ENCODE measurements at places on chromosomes 2 and 18.
A peak's percentile ranks its signal among the peaks of the same experiment; 100 is the strongest.

GRCh38 chr2:233663911-233664310 lies 7.8 kb upstream of the UGT1A9 start:
- no peak for DNase-seq

DNA sequence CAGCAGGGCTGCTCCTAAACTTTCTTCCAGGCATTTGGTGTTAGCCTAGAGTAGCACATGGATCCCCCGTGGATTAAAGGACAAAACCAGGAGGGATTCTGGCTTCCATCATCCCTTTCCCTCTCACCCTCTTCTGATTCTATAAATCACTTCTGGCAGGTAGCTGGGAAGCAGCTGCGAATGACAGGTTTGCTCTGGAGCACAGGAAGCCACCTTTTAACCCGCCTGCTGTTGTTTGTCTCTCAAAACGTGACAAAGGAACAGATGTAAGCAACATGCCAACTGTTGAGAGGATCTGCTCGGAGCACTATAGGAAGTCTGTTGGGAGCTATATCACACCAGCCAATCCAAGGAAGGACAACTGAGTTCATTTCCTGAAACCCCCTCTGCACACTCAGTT lies 101.9 kb downstream of the ACTR2 start:
- DNase-seq: no peak

- no peak for DNase-seq
These were observed 131.2 kb downstream of the CBLN2 start for GRCh38 chr18:72412927-72413326.

DNA sequence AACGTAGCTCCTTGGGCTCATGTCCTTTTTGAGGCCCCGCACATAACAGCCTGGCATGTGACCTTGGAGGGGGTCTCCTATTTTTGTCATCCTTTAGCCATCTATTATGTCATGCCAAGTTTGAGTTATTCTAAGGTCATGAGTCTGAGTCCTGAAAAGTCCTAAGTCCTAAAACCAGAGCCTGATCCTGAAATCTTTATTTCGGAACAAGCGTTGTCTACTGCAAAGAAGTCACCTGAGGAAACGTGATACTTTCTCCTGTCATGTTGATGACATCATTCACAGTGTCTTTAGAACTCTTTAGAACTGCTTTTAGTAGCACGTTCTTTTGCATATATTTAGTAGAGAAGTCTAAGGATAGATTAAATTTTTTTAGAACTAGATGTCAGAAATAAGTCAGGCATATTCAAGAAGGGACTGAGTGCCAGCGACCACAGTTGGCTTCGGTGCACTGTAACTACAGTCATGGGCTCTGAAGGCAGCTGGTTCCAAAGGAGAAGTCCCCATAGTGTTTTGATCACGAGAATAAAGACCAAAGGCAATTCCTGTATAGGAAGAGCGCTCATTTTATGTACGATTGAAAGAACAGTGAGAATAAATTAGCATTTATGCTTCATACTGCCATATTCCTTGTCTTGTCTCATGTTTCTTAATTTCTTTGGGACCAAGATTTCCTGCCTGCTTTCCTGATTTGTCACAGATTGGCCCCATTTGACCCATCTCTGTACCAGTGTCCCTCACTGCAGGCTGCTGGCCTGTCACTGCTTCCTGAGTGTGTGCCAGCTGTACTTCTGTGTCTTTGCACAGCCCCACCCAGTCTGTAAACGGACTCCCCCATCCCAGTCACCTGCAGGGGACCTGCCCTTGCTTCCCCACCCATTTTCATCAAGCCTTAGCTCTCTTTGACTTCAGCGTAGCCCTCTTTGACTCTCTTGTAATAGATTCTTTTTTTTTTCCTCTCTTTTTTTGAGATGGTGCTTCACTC lies 75.8 kb downstream of the ASAP2 start:
- no peak for DNase-seq

DNA sequence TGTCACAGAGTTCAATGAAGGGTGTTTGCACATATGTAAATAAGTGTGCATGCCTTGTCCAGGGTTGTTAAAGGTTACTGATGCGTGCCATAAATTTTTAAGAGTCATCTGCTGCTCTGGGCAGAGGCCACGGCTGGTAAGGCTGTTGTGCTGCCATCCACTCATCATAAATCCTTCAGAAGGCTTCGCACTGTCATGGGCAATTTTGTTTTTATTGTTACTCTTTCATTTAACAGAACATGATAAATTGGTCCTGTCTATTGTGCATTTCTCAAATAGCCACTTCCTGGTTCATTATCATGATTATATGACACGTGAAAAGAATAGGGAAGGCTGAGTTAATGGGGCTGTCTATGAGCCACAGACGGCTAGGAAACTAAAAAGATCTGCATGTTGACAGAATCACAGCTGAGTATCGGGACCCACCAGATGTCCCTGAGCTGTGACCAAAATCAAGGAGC lies 634.3 kb upstream of the SOX11 start:
- no peak for DNase-seq

- no peak for DNase-seq
These were observed 35.8 kb upstream of the GLS start for GRCh38 chr2:190844700-190845401.

DNA sequence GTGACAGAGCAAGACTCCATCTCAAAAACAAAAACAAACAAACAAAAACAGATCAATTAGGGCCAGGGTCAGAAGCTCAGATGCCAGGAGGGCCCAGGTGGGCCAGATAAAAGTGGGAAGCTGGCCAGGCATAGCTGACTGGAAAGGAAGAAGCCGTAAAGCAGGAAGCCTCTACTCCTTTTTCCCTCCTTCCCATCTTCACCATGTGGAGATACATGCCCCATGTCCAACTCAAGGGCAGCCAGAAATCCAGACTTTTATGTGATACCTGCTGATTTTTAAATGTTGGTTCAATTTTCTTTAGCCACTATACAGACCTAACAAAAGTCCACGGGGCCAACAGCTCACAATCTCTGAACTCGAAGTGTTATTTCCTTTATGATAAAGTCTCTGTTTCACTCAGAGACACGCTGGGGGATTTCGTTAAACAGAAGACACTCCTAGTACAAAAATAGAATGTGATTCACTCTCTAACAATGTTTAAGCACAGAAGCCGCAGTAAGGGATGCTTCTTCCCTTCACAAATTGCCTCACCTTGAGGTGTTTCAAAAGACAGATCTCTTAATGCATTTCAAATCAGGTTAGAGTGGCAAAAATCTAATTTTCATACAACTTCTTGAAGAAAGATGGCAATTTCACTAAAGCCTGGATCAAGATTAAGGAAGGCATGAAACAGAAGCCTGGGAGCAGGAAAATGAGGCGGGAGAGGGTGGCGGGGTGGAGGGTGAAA lies 14.0 kb downstream of the TMEM247 start:
- no peak for DNase-seq

DNA sequence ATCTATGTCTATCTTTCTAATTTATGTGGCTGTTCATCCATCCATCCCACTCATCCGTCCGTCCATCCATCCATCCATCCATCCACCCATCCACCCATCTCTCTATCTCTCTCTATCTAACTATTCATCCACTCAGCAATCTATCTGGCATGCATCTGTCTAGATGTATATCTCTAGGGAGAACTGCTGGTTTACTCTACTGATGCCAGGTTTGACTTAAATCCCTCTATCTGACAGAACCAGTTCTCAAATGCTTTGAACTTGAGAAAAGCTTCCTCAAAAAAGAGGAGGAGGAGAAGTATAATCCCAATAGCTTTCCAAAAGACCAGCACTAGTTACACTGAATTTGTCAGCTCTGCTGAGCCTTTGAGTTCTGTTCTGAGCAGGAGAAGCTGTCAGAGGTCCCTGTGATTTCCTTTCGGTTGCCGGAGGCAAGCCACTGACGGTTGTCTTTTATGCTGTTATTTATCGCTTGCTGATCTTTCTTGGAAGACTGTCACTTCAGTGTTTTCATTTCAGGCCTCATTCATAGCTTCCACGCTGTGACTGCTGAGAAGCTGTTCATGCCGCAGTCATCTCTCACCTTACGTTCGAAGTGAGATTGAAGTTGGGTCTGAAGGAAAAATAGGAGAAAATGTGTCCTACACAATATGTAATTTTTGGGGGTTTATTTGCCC lies 129.4 kb upstream of the UXS1 start:
- DNase-seq: no peak

DNA sequence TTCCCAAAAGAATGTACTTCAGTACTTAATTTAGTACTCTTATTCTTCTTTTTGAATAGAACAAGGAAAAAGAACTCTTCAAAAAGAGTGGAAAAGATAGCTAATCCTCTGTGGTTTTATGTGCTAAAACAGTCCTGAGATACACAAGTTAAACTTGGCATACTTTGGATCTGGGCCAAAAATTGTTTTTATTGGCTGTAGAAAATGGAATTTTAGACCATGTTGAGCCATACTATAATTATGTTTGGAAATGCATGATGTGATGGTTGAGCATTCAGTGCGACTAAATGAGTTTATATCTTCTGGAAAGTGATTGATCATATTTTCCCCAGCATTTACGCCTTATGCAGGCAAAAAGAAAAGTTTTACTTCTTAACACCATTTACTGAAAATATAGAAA lies 18.0 kb upstream of the PDE1A start:
- DNase-seq: no peak

- DNase-seq: no peak
These were observed 6.8 kb downstream of the TFPI start for GRCh38 chr2:187547353-187547979.

DNA sequence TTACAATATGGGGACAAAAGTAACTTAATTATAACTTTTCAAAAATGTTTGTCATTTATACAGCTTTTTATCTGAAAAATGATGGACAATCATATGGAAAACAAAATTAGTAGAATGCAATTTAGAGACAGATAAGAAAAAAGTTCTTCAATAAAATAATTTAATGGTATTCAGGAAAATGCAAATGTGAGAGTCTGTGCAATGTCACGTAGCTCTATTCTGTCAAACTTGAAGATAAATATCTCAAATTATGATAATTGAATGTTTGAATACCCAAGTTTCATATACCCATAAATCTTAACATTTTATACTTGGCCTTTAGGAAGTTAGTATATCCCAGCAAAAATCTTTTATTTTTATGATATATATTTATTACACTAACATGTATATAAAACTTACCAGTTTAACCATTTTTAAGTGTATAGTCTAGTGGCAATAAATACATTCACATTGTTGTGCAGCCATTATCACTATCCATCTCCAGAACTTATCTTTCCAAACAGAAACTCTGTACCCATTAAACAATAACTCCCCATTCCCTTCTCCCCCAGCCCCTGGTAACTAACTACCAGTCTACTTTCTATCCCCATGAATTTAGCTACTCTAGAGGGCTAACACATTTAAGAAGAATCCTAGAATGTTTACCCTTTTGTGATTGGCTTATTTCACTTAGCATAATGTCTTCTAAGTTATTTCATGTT lies 311.5 kb downstream of the SOCS6 start:
- no peak for DNase-seq

GRCh38 chr2:217723981-217724380 lies 278.8 kb downstream of the TNS1 start:
- DNase-seq: no peak

- no peak for DNase-seq
These were observed 152.4 kb downstream of the TCF4 start for GRCh38 chr18:55435592-55435991.

- no peak for DNase-seq
These were observed 279.0 kb downstream of the SRBD1 start for GRCh38 chr2:45332094-45332493.

GRCh38 chr18:32607816-32608215 lies 137.1 kb upstream of the GAREM1 start:
- DNase-seq: no peak

DNA sequence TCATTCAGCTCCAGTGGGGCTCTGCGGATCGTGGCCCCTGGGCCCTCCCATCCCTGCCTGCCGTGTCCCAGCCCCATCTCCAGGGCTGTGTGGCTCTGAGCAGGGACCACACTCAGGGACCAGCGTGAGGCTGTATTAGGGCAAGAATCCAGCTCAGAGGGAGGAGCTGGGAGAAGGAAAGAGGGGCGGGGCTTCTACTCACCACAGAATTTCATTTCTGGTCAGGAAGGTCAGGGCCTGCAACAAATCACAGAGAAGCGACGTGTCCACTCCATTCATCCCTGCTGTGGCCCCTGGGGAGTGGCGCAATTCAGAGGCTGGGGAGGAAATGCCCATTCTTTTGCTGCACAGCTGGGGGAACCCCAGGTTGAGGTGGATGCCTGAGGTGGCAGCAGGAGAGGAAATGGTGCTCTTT lies 828 bp downstream of the CIB4 start:
- DNase-seq: no peak

DNA sequence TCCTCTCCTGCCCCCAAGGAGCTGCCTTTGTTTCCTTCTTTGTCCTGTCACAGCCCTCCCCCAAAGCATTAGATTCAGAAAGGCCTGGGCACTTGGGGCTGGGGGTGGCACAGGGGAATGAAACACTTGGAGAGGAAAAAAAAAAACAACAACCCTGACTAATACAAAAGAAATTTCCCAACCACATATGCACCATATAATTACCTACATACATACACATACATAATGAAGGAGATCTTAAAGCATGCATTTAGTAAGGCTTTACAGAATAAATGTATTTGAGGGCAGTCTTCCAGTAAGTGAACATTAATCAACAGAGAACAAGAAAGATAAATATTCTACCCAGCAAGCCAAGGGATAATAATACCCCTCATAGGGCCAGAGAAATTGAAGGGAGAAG lies 70.0 kb upstream of the PPP1CB start:
- no peak for DNase-seq

DNA sequence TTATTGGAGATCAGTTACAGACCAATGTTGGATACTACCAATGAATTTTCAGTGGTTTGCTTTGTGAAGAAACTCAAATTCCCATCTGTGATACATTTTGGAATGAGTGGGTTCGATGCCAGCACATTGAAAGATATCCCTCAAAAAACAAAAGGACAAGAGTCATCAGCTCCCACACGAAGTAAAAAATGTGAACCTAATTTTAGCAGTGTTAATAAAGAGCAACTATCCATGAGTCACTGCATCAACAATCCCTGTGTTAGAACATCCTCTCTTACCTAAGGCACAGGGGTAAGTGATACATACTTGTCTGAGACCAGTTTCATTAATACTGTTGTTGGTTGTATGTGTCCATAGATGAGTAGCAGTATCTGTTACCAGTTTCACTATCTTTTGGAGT lies 551.8 kb upstream of the SOX11 start:
- DNase-seq: no peak

- peak; percentile 46 for DNase-seq
These were observed 123.9 kb upstream of the CD302 start for GRCh38 chr2:159921752-159922404.

- no peak for DNase-seq
These were observed 246.1 kb upstream of the EPAS1 start for GRCh38 chr2:46051085-46051484.

GRCh38 chr2:181366675-181367175 lies 90.5 kb upstream of the ITGA4 start:
- no peak for DNase-seq

DNA sequence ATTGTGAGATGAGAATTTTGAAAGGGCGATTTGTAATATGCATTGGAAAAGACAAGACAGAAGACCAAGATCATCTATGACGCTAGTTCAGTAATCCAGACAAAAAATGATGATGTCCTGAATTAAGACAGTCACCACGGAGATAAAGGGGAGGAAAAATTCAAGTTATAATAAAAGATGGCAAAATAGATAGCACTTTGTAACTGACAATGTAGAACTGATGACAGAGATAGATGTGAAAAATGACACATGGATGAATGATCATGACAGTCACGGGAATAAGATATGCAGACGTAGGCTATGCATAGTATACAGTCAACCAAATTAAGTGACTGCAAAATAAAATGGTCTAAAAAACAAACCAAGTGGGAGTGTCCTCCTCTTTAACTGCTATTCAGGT lies 59.2 kb downstream of the SRBD1 start:
- no peak for DNase-seq

Data from anterior cingulate cortex (tissue), 58 donors.